NCI-H345 (cell line): ENCODE measurements at places on chromosomes 7 and 10.
A peak's percentile ranks its signal among the peaks of the same experiment; 100 is the strongest.

DNA sequence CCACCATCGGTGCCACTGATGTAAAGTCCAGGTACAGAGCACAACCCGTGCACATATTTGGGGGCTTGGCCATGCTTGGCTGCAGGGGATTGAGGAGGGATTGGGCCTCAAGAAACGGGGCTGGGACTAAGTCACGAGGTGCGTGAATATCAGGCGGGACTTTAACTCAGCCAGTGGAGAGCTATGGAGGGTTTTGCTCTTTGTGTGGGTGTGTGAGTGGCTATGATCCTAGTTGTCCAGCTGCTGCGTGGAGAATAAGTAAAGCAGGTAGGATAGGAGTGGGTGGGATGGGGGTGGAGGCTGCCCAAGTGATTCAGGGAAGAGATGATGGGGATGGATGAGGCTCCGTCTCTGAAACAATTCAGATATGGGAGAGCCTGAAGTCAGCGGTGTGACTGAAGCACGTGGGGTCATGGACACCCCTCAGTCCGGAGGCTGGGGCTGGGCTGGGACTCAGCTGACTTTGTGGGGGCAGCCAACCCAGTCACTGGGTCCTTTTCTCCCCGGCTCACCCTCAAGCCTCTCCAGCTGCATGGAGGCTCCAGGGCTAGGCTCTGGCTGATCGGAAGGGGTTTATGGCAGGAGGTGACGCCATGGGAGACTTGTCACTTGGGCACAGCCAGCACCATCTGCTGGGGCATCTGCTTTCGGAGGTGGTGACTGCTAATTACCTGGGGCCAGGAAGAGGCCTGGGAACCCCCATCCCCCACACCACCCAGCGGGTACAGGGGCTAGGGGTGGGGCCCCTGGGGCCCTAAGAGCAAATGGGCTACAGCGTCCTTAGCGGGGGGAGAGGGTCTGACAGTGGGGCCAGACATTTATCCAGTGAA is 1.7 kb upstream of the LFNG start:
- DNase-seq = no peak

GRCh38 chr7:44194069-44194468 is 4.8 kb upstream of the GCK start:
- DNase-seq = no peak

GRCh38 chr10:99965700-99966099 is 44.0 kb downstream of the DNMBP start:
- no peak for DNase-seq

DNA sequence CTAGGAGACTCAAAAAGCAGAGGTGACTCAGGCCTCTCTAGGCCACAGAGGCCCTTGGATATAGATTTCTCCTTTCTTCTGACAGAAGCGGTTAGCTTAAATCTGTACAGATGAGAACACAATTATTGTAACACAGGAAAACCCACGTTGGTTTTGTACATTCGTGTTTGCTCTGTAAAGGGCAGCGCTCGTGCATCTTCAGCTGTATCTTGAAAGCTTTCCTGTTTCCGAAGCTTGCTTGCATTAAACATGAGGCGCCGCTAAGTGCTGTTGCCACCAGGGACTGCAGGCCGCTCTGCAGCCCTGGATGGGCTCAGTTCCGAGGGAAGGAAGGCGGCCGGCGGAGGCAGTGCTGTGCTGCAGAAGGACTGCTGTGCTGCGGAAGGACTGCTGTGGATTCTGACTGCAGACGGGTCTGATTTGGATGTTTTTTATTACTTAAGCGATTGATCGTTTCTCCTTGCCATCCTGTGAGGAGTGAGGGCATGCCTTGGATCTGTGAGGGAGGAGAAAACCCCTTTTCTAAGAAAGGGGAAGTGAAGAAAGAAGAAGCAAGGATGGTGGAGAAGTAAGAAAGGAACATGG is 53.3 kb downstream of the FHIP2A start:
- DNase-seq = no peak

DNA sequence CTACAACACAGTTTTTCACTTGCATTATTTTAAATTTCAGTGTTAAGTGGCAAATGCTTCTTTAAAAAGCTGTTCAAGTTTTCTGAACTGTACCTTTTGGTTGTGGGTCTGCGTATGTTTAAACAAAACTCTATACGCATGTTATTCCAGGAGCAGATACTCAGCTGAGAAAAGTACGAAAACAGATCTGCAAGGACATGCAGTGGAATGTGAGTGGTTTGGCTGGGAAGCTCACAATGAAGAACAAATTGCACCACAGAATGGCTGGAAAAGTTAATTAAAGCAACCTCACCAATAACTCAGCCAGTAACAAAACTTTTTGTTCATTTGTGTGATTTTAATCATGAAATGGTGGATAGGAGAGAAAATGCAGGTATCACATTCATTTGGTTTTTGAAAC is 17.6 kb downstream of the GLI3 start:
- no peak for DNase-seq

GRCh38 chr10:5068274-5068984 is 25.8 kb upstream of the AKR1C3 start:
- no peak for DNase-seq

DNA sequence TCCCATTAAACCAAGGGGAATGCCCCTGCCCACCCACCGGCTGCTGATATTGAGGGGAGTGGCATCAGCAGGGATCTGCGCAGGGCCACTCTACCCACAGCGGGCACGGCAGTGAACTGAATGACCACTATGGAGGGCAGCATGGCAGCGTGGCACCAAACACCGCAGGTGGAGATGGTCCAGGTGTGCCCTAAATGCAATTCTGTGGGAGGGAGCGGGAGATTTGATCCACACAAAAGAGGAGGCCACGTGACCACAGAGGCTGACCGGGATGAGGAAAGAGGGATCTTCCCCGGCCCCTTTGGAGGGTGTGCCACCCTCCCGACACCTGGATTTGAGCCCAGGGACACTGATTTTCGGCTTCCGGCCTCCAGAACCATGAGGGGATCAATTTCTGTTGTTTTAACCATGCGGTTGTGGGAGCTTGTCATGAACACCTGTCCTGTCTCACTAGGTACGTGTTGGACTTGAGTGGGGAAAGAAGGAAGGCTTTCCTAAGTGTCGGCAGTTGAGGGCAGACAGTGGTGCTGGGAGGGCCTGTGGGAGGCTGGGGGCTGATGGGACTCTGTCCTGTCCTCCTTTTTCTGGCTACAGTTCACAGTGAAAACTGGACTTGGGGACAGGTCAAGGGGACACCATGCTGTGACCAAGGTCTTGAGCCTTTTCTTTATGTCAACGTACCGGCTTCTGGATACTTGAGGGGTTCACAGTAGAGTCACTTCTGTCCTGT is 66.1 kb downstream of the CFAP46 start:
- no peak for DNase-seq

GRCh38 chr7:42932811-42933591 is 825 bp downstream of the MRPL32 start:
- peak; percentile 19 for DNase-seq

DNA sequence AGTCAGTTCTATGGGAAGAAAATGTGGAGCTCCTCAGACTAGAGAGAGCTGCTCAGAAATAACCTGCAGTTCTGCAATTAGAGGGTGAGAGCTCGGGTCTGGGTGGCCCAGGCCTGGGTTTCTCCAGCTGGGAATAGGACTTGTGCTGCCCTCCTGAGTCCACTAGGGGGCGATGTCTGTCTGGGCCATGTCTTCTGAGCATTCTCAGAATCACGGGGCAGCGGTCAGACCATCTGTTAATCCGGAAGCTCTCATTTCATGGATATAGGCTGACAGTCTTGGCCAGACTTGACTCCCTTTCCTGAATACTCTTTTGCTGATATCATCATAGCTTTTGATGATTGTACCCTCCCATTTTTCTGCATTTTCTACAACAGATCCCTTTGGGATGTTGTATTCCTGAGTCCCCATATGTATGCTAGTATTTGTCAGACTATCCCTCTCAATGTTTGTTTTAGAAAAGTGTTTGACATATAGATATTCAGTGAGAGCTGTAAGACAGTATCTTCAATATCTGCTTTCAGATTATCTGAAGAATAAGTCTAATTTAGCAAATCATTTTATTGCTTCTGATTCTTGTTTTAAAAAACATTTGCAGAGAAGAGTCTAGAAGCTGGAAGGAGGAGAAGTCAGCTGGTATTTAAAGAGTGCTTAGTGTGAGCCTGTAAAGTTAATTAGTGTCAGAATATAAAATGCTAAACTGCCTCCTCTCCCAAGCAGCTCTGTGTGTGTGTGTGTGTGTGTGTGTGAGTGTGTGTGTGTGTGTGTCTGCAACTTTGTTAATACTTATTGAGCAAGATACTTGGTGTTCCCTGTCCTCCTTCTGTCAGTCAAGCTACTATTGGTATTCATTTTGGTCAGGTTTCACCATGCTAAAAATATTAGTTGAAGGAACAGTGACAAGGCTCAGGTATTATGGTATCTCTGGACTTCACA is 38.0 kb downstream of the STARD3NL start:
- peak; percentile 34 for DNase-seq

DNA sequence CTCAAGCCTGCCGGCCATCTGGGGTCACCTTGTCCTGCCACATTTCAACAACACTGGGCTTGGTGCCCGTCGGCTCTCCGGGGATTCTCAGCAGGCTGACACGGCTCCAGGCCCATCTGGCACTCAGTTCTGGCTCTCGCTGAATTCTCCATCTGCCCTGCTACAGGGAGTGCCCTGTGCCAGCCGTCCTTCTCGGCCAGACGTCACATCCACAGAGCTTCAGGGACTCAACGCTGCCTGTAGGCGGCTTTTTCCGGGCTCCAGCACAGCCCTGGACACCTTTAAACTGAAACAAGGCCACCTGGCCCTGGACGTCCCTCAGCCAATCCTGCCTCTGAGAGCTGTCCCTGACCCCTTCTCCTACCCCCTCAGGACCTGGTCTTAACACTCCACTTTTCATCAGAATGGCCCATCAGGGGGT is 43.0 kb downstream of the TMEM130 start:
- peak; percentile 85 for DNase-seq
